ENCODE measurements at places on chromosomes 1 and 21.

- DNase-seq: no peak
Observed at GRCh38 chr1:84398175-84399155, at the start of gene DNASE2B. DNASE2B (plus strand) TSS chr1:84398484; CDS start chr1:84398565, 81 bp downstream.

GRCh38 chr1:46583494-46583893 lies 20.6 kb downstream of the MKNK1 start:
- no peak for DNase-seq

DNA sequence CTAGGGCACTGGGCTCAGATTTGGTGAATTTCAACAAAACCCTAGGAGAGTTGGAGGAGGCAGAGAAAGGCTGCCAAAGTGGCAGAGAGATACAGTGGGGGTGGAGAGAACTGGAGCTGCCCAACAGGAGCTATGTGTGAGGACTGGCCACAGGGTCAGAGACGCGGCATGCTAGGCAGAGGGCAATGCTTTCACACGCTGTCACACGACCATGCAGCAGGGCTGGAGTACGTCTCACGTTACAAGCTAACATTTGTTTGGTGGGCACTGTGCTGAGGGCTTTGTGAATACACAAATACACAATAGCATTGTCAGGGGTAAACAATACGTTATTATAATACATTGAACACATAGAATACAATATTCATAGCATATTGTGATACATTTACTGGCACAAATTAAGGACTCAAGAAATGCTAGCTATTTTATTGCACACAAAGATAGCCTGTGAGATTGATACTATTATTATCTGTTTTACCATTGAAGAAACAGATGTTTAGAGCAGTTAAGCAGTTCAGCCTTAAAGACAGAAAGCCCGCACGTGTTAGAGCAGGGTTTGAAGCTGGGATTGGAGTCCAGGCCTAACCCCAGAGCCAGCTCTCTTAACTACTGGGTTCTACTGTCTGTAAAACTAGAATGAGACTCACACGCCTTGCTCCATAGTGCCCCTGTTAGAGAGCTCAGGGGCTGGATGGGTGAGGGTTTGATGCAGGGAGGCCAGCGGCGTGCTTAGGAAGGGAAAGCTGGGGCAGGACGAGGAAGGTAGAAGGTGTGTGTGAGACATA lies 4.5 kb downstream of the RAB7B start:
- no peak for DNase-seq

DNA sequence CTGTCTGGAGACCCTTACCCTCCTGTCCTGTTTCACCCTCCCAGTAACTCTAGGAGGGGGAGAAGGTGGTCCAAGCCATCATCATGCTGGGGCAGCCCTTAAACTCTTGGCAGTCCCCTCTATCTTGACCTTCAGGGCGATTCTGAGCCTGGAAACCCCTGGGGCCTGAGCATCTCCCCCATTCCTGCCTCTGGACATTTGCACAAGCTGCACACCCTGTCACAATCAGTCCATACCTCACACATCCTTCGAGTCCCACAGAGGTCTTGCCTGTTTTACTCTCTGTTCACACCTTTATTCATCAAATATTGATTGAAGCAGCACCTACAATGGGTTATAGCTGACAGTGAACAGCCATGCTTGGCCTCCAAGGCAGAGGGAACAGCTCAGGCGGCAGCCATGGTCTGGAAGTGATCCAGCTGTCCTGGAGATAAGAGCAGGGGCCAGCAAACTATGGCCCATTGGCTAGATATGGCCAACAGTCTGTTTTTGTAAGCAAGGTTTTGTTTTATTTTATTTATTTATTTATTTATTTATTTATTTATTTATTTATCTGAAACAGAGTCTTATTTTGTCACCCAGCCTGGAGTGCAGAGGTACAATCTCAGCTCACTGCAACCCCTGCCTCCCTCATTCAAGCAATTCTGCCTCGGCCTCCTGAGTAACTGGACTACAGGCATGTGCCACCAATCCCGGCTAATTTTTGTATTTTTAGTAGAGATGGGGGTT lies 7.1 kb upstream of the FAM131C start:
- no peak for DNase-seq

DNA sequence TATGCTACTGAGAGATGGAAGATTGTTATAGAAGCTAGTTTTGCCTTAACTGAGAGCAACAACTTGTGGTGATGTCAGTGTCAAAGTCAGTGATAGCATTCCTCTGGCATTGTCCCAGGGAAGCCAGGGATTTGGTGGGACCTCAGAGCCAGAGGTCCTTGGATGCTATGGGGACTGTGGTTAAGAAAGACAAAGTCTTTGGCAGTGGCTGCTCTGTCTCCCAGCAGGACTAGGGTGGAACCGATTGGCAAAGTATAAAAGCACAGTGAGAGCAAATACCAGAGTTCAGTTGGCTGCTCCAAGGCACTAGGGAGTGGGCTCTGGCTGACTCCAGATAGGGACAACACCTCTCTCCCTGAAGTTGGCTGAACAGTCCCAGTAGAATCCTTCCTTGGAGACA lies 104.8 kb downstream of the GDAP2 start:
- no peak for DNase-seq

- no peak for DNase-seq
Observed at GRCh38 chr1:187413405-187414169, 584.8 kb downstream of the PLA2G4A start.

DNA sequence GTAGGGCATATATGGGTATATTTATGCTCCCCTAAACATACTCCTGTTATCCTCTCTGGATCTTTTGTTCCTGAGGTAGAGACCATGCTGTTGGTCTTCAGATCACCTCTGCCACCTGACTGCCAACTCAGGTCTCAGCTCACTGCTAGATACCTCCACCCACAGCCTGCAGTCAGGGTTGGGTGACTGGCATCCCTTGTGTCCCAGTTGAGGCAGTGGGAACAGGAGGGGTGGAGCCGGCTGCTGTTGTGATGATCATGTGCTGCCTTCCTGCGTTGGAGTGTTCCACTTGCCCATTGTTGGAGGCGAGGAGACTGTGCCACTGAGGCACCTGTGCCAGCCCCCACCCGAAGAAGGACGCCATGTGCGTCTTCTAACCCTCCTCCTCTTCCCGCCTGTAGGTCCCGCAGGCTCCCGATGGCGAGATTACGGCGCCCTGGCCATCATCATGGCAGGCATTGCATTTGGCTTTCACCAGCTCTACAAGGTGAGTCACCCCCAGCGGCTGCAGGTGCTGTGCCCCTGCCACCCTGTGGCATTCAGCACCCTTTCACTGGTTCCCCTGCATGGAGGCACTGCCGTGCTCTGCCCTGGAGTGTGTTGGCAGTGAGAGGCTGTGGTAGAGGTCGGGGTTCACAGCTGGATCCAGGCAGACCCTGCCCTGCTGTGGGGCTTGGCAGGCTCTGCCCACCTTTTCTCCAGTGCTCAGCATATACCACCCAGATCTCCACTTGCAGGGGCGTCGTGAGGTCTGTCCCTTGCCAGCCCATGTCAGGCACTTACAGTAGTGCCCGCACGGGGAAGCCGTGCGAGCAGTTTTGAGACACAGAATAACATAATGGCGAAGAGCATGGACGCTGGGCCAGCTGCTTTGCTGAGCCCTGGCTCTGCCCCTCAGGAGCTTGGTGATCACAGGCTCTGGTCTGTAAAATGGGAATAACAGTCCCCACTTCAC lies 143.5 kb downstream of the PEX14 start:
- no peak for DNase-seq

DNA sequence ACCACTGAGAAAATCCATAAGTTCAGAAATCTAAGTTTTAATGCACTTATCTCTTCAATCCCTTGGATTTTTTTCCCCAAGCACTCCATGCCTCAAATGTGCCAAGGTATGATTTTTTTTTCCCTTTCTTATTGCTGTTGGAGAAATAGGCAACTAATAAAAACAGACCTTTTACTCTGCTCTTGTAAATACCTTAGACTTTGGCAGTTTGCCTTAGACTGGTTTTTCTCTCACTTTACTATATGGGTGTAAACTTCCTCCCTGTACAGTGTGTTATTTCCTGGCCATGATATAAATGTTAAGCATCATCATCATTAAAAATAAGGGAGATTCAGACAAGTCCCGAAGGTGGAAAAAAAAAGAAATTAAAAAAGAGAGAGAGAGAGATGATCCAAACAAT lies 65.7 kb downstream of the LRRC8C start:
- DNase-seq: no peak

- no peak for DNase-seq
Observed at GRCh38 chr1:43199093-43199726, 27.1 kb downstream of the CFAP57 start.

DNA sequence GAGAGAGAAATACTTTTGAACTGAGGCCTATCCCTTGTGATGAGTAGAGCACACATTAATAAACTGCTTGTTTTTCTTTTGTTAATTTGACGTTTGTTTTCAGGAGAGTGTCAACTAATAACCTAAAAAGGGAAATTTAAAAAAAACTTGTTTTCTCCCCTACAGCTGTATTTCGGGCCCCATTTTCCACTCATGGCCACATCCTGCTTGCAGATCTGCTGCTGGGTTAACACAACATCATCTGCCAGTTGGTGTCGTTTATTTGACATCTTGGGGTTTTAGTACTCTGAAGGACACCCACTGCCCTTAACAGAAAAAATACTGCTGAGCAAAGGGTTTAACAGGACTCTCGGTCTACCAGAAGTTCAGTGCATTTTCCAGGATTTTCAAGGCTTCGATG lies 848 bp upstream of the PYHIN1 start:
- DNase-seq: peak; percentile 36

DNA sequence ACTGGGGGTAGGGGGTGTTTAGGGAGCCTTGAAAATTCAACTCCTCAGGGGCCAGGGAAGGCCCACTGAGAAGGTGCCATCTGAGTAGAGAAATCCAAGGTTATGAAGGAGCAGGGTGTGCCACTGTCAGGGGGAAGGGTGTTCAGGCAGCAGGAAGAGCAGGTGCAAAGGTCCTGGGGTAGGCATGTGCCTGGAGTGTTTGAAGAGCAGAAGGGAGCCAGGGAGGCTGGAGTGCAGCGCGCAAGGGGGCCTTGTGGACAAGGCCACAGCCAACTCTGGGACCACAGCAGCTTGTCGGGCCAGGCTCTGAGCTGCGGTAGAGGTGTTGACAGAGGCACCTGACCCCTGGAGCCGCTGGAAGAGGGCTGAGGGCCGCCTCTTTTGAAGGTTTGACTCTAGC lies 19.3 kb downstream of the ACTL8 start:
- DNase-seq: no peak

- DNase-seq: no peak
Observed at GRCh38 chr1:21534674-21535378, 25.6 kb downstream of the ALPL start.

GRCh38 chr1:44660176-44660575 lies 14.1 kb downstream of the TMEM53 start:
- DNase-seq: no peak

GRCh38 chr1:86140281-86140880 lies 16.2 kb downstream of the COL24A1 start:
- DNase-seq: no peak

DNA sequence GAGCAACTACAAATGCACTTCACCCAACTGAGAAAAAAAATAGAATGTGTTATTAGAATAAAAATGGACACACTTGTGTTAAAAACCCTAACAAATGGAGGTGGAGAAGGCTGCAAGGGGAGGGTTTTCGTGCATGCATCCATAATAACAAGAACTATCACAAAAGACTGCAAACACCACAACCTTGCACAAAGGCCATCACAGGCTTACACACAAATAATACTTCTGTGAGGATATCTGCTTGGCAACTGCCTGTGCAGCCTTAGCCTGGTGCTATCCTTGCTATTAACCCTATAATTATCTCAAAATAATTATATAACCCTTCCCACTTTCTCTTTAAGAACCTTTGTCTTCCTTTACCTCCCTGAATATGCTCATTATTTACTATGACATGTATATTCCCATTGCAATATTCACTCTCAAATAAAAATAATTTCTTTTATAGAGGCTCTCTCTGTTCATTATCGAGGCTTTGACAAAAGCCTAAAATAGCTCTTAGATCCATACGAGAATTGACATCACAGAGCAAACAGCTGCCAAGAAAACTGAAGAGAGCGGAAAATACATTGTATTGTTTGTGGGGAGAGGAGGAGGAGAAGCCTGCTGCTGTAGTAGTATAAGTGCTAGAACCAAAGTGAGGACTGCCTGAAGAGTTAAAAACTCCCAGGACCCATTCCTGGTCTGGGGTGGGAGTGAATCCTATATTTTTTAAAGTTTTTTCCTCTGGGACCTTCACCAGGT lies 1768.7 kb downstream of the BRINP3 start:
- DNase-seq: no peak

DNA sequence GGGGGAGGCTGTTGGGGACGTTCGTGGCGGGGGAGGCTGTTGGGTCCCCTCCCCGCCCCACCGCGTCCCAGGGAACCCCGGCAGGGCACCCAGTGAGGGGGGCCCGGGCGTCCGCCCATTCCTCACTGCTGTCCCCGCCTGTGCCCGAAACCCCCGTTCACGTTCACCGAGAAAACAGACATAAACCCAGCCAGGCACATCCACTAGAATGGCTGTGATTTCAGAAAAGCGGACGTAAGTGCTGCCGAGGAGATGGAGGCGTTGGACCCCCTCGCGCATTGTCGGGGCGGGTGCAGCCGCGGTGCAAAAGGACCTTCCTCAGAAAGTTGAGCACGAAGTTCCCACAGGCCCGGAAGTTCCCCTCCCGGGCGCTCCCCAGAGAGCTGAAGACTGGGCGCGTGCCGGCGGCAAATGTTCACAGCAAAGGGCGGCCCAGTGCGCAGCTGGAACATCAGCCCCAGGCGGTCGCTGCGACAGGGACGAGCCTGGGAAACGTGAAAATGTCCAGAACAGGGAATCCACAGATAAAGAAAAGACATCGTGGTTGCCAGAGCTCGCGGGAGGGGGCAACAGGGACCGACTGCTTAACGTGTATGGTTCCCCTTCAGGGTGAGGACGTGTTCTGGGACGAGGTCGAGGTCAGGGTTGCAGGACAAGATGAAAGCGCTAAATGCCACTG lies 18.5 kb upstream of the SAMD11 start:
- no peak for DNase-seq

DNA sequence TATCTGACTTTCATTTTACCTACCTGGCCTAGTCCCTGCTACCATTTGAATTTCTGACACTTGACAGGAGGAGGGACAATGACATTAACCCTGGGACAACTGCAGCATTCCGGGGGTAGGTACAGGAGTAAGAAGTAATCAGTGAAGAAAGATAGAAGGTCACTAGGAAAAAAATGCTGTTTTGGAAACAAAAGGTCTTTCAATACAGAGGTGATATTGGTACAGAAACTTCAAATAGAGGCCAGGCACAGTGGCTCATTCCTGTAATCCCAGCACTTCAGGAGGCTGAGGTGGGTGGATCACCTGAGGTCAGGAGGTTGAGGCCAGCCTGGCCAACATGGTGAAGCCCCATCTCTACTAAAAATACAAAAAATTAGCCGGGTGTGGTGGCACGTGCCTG lies 68.4 kb downstream of the SELENOF start:
- no peak for DNase-seq

GRCh38 chr1:147062956-147063355 lies 109.3 kb downstream of the PRKAB2 start:
- no peak for DNase-seq

DNA sequence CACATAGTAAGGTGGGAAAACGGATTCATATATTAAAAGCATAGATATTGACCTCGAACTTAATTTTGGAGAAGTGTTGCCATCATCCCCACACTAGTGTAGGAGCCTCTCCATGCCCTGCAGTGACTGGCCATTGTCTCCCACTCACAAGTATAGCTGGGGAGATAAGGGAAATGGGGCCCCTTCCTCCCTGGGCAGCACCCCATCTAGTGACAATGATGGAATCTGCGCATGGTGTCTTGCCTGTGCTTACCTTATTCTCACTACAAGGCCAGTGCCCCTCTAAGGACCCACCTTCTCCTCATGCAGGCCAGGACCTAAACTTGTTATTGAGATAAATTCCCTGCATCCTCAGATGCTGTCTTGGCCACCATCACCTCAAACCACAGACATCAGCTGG lies 374.9 kb downstream of the NTNG1 start:
- DNase-seq: no peak

- DNase-seq: no peak
Observed at GRCh38 chr1:18907917-18908845, 5.8 kb upstream of the ALDH4A1 start.
